Cortex of kidney (tissue), 1 donor: ENCODE measurements at places on chromosomes 2 and 18.

- no peak for DNase-seq
These were observed 276.8 kb downstream of the ASXL3 start for GRCh38 chr18:33854827-33855139.

GRCh38 chr2:58042486-58042970 lies 4.1 kb upstream of the VRK2 start:
- DNase-seq: no peak

DNA sequence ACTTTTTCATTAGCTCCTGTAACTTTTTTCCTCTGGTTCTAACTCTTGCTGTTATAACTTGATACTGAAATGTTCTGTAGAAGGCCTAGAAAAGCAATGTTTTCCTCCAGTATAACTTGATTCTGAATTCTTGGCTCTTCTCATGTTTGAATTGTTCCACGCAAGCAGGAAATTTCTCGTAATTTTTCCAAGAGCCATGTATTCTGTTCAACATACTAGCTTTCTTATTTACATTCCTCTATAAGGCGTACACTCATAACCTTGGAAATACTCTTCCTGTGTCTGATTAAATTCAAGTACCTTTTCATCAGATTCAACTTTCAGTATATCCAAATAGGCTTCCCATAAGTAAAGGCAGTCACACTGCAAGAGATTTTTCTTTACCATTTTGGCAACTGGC lies 109.1 kb downstream of the SMAD2 start:
- DNase-seq: no peak

DNA sequence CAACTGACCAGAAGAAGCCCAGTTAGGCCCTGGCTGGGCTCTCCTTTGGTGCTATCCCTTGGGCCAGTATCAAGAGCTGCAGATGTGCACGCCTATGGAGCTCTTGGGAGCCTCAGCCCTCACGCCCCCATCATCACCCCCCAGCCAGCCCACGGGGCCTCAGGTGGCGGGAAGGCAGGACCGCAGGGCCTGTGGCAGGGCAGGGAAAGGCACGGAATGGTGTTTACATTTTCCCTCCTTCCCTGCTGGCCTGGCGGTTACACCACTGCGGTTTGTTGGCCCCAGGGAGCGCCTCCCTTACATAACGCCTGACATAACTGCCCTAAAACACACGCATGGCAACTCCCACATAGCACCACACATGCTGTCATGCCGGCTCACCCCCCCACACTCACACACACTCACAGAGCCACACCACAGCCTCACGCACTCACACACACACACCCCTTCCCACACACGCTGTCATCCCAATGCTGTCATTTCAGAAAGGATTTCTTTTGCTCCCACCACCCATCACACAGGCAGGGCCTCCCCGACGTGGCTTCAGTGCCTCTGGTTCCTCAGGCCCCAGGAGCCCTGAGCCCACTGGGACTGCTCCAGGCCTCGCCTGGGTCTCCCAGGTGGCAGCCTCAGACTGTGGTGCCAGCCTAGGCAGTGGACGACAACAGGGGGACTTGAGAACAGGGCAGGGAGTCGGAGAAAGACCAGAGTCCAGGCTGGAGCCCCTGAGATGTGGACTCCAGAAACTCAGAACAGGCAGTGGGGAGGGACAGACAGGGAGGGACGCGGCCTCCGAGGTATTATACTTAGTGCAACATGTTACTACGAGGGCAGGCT lies 15.7 kb downstream of the ZFP36L2 start:
- no peak for DNase-seq

DNA sequence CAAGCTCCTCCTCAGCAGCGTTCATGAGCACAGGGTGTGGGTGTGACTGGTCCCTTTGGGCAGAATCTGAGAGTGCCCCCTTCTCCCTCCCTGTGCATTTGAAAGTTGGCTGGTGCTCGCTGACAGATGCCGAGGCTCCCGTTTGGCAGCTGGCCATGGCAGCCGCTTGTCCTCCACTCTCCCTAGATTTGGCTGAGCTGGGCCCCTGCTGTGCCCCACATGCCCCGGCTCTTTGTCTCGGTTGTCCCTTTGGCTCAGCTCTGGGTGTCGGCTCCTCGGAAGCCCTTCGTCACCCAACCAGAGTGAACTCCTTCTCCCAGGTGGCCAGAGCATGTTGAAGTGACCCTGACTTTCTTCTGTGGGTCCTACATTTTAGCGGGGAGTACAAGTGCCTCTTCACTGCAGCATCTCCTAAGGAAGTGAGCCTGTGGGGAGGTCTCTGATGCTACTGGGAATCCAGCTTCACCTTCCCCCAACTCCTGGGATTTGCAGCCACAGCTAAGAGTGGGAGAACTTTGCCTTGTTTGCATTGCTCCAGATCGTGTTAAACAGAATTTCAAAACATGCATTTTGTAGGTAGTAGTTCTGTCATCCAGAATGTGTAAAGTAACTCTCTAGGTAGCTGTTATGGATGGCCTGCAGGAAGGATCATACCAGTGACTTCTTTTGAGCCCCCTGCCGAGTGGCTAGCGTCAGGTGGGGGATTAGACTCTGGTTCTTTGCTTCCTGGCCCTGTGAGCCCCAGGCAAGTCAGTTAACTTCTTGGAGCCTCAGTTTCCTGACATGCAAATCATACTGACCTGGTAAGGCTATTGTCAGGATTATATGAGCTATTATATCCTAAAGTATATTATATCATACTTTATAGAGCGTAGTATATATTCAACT lies 24.2 kb downstream of the HPCAL1 start:
- DNase-seq: no peak

DNA sequence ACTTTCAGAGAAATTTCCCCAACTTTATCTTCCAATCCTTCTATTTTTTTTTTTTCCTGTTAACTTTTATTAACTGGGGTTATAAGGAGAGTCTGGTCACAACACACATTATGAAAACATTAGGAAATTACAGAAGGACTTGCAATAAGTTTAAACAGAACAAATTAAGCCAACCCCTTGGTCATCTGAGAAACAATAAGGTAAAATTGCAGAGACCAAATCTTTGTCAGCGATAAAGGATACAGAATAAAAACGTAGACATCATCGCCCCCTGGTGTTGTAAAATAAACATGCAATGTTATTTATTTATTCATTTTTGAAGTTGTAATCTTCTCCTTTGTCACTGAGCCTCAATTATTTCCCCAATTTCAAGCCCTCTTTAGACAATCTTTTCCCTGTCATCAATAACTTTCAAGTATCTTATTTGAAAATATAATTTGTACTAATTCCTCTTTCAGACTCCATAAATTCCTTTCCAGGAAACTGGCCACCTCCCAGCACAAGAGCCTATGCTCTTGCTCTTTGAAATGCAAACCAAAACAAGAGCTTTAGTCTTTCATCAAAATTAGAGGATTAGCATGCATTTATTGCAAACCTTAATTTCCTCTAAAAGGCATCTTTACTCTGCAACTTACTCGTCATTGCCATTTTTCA lies 19.5 kb downstream of the G6PC2 start:
- DNase-seq: no peak

- DNase-seq: no peak
These were observed 313.7 kb downstream of the SATB2 start for GRCh38 chr2:199144036-199144435.

DNA sequence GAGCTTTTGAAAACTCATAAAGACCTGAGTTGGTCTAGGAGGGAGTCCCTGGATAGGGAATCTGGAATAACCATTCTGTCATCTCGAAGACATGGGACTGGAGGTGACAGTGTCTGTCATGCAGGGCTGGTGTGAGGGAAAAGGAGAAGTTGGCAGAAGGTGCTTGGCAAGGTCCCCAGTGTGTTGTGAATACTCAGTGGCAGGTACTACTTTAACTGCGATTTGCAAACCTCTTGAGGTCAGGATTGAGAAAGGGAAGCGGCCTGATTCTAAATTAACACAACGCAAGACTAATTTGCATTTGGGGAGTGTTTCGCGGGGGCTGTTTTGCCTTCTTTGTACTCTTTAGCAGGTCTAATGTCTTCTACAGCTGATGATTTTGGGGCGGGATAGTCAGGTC lies 77.0 kb upstream of the TMEM200C start:
- DNase-seq: no peak

DNA sequence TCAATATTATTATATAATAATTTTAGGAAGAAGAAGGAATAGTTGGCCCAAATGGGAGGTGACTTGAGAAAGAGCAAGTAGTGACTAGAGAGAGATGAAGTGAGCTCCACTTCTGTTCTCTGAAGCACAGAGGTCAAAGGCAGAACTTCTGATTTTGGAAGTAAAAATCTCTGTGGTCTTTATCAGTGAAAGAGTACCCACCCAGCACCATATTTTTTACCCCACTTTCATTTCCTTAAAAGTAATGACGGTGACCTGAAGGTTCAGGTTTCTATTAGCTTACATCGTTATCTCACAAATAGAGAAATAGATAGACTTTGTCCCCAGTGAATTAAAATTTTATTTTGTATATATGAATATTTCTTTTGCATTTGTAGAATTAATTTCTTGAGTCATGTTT lies 95.3 kb downstream of the CDH7 start:
- no peak for DNase-seq
